ENCODE measurements at places on chromosomes 3 and 15.

DNA sequence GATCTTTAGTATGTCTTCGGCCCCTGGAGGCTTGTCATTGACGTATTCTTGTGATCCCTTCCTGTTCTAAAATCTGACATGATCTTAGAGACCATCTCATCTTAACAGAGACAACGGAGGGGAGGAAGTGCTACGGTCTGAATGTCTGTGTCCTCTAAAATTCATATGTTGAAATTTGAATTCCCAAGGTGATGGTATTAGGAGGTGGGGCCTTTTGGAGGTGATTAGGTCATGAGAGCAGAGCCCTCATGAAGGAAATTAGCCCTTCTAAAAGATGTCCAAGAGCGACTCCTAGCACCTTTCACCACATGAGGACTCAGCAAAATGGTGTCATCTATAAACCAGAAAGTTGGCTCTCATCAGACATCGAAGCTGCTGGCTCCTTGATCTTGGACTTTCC, 233.2 kb upstream of the CMC1 start:
- DNase-seq, result no peak

- no peak for DNase-seq
Observed at GRCh38 chr15:57220205-57220604, 156.1 kb upstream of the CGNL1 start.

DNA sequence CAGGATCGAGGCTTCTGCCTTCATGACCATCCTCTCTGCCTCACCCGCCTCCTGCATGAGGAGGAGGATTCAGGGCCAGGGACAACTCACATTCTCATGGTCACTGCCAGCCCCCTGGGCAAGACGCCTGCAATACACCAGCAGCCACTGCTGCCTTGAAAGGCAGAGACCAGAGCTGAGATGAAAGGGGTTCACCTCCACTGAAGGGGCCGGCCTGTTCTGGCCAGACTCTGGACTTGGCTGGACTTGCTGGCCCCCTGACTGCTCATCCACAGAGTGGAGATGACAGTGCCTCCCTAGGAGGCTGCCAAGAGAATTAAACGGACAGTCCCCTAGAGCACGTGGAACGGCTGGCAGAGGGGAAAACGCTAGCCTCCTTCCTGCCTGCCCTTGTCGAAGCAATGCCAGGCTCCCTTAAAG, 35.2 kb downstream of the MGLL start:
- DNase-seq, result no peak

DNA sequence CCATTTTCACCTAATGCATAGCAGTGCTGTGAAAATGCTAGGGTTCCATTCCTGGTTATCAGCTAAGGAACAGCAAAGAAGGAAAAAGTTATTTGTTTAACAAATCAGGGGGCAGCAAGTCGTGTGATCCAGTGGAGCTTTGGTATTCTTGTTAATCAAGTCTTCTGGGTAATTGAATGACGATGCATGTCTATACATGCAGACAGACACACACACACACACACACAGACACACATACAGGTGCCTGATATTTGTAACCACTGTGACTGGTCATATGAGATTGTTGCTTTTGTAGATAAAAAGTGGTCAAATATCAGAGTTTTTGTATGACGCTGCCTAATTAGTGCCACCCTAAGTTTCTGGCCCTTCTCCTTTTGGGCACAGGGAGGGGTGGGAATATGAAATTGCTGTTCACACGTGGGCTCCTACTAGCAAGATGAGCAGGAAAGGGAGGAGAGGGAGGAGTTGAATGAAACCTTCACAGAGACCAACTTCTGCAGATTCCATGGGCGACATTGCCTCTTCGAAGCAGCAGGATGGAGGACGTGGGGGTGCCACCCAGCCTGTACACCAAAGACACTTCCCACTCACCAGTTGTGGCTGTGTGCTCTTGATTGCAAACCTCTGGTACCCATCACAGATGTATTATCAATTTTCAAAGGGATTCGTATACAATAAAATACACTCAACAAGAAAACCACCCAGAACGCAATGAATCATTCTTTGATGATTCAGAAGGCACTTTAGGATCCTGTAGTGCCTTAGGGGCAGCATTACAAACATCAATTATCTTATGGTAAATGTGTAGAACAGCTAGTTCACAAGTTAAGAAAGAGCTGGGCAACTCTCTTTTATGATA, 281.9 kb upstream of the ICE2 start:
- no peak for DNase-seq

DNA sequence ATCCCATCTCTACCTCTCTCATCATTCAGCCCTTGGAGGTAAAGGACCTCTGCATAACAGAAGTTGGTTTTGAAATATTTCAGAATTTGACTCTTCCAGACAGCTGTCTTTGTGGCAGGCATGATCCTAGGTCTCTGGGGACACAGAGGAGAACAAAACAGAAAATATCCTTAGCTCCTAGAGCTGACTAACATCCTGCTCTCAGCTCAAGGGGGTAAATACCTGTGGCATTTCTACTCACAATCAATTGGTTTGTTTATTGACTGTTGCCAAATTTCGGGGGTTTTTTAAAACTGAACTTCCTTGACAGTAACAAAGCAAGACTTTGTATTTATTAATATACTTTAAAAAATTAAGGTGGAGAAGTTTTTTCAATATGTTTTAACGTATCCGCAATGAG, 78.8 kb downstream of the EOMES start:
- no peak for DNase-seq

DNA sequence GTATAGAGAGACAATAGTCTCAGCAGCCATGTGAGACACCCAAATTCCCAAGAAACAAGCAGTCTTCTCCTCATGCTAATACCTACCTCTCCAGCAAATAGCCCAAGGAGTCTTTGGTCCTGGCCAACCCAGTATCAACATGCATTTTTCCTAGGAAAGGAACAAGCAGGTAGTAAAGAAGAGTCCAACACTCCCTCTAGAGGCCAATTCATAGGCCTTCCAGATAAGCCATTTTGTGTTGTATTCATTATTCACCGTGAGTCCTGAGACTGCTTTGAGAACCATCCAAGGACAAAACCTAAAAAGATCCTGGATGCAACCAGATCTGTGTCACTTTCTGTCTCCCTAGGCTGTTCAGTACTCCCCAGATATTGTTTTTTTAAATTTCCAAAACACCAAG, 63.6 kb upstream of the SNTN start:
- DNase-seq, result no peak

DNA sequence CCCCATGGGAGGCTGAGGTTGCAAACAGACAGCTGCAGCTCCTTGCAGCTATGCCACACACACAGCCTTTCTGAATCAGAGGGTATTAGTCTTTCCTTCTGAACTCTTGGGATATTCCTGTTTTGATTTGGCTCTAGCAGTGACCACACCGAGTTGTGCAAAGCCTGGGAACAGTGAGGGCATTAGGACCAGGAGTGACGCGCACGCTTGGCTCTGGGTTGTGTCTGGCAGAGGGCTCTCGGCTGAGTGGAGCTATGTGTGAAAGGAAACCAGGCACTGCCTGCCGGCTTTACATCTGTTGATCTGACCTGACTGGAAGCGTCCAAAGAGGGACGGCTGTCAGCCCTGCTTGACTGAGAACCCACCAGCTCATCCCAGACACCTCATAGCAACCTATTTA, at the start of gene GALNT15:
Gene GALNT15, plus strand, starts transcription at position 292 of the 400 bp plus-strand sequence. CDS start 472 bp downstream, outside the sequence.
- peak; percentile 80 for DNase-seq

GRCh38 chr3:10417847-10418246, 87.5 kb downstream of the ATP2B2 start:
- no peak for DNase-seq

- DNase-seq, result no peak
Observed at GRCh38 chr3:41258239-41258800, 59.0 kb downstream of the CTNNB1 start.

GRCh38 chr15:52698514-52698913, 19.3 kb upstream of the ATOSA start:
- DNase-seq, result no peak

- DNase-seq, result no peak
Observed at GRCh38 chr3:9248522-9249271, 749 bp downstream of the SRGAP3 start.

GRCh38 chr3:118435851-118436350, 598.7 kb downstream of the IGSF11 start:
- DNase-seq, result no peak

DNA sequence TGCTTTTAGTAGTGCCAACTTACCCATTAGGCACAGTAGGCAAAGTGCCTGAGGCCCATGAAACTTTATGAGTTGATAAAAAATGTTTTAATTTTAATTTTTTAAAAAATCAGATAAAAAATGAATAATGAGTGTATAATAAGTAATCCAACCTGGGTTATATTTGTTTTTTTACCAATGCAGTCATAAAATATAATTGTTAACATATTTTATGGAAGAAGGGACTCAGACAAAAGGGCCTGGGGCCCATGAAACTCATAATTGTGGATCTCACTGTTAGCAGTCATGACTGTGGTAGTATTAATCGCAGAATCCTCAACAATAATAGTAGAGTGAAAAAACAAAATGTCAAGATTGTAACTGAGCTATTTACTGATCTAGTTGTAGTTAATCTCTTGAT, 16.8 kb upstream of the TNFSF10 start:
- DNase-seq, result no peak

DNA sequence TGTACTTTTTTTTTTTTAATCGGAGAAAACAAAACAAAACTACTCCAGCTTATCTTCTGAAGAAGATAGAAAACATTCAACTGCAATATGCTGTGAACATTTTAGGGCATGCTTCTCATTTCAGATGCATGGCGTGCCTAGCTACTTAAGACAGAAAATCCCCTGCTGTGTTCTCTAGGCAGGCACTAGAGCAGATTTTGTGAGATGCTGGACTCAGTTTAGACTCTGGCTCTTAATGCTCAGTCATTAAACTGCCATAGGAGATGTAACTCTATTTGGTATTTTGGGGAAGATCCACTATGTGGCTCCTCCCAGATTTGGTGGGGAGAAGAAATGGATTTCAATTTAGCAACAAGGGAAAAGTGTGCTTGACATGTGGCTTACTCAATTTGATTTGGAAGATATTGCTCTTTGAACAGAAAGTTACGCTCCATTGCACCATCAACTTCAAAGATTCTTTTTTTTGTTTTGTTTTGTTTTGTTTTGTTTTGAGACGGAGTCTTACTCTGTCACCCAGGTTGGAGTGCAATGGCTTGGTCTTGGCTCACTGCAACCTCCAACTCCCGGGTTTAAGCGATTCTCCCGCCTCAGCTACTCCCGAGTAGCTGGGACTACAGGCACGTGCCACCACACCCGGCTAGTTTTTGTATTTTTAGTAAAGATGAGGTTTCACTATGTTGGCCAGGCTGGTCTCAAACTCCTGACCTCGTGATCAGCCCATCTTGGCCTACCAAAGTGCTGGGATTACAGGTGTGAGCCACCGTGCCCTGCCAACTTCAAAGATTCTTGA, 62.0 kb upstream of the LEKR1 start:
- DNase-seq, result no peak

DNA sequence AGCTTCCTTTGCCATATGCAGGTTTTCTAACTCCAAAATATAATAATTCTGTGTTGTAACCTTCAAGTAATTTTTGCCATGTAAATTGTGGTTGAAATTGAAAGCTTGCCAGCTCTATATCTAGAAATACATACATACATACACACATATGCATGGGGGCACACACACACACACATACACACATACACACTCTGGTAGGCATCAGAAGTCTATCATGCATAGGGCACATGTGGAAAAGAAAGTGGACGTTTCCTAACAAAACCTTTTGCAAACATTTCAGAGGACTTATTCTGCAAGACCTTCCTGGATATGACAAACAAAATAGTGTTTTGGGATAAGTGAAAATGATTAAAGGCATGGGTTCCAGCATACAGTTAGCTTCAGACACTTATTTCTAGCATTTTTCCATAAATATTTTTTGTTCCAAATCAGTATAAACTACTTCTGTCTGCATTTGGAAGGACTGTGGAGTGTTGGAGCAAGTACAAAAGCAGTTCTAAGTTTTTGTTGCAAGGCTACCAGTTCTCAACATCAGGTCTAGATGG, 578.9 kb downstream of the RBMS3 start:
- DNase-seq, result no peak

- no peak for DNase-seq
Observed at GRCh38 chr3:148528024-148528423, 169.7 kb upstream of the AGTR1 start.

DNA sequence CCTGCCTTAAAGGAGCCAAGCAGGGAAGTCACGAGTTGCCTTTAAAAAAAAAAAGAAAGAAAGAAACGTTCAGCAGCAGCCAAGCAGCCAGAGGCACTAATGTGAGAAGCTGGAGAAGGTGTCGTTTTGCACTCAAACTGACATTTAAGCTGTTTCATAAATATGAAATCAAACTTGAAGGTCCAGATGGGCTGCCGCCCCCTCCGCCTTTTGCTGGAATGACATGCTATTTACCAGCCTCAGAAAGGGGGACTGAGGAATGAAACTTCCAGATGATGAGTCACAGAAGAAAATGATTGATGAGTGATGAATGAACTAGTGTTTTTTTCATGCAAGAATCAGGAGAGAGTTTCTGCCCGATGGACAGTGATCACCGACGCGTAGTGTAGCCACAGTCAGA, 396.8 kb downstream of the IGSF11 start:
- DNase-seq, result no peak

GRCh38 chr3:24177201-24177600, 232.1 kb downstream of the NR1D2 start:
- no peak for DNase-seq

DNA sequence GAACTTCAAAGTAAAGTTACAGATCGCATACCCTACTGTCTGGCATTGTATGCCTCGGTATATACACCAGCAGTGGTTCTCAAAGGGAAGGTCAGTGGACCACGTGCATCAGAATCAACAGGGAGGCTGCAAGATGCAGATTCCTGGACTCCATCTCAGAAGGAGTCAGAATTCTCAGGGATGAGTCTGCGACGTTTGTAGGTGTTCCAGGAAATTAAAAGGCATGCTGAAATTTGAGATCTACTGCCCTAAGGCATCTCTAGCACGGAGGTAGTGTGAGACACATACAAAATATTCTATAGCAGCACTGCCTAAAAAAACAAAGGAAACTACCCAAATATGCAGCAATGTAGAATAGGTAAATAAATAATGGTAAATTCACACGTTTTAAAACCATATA, 136.8 kb upstream of the BNIP2 start:
- DNase-seq, result no peak

- peak; percentile 31 for DNase-seq
Observed at GRCh38 chr3:188220988-188221818, 67.2 kb downstream of the LPP start.

GRCh38 chr3:72287956-72288355, 503.0 kb upstream of the PROK2 start:
- no peak for DNase-seq

DNA sequence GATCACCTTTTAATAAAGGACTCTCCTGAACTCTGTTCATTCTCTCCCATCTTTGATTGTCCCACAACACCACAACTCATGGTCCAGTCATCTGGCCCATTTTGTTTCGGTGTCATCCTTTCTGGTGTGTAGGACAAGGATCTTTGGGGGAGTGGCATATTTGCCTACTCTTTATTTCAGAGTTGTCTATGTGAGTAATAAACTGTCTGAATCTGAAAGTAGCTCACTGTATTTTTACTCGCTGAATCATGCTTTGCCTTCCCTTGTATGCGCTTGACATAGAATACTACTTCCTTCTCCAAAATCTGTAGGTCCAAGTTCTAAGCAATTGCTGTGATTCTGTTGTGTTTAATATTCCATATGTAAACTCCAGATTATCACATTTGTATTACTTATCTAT, 29.9 kb upstream of the NOX5 start:
- no peak for DNase-seq

All from BJ (cell line).